ENCODE measurements at places on chromosomes 7 and 10.

DNA sequence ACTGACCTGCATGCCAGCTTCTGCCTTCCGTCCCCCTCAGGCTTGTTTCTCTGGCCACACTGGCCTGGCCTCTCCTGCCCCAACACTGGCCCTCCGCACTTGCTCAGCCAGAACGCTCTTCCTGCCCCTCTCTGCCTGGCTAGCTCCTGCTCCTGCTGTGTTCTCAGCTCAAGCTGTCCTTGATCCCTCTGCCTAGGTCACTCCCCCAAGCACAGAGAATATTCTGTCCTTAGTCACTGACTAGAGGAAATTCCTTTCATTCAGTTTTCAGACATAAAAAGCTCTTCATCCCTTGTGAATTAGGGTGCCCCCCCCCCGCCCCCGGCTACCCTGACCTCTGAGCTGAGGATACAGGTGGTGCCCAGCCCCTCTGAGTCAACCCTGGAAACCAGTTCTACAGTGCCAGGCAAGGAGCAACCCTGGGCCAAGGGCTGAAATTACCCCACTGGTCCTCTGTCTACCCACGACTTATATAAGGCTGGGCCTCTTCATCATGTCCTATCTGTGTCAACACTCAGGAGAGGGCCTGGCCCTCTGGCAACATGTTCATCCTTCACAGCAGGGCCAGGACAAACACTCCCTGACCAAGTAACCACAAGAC is 6.6 kb upstream of the SGPL1 start:
- DNase-seq, result no peak

GRCh38 chr10:50325449-50326171 is 74.3 kb upstream of the ASAH2 start:
- DNase-seq, result no peak

- no peak for DNase-seq
Measured at GRCh38 chr10:59245686-59246085, 69.2 kb downstream of the PHYHIPL start.

GRCh38 chr7:30841025-30841735 is 70.0 kb downstream of the MINDY4 start:
- no peak for DNase-seq

- DNase-seq, result no peak
Measured at GRCh38 chr7:139990142-139990535, 72.6 kb downstream of the PARP12 start.

DNA sequence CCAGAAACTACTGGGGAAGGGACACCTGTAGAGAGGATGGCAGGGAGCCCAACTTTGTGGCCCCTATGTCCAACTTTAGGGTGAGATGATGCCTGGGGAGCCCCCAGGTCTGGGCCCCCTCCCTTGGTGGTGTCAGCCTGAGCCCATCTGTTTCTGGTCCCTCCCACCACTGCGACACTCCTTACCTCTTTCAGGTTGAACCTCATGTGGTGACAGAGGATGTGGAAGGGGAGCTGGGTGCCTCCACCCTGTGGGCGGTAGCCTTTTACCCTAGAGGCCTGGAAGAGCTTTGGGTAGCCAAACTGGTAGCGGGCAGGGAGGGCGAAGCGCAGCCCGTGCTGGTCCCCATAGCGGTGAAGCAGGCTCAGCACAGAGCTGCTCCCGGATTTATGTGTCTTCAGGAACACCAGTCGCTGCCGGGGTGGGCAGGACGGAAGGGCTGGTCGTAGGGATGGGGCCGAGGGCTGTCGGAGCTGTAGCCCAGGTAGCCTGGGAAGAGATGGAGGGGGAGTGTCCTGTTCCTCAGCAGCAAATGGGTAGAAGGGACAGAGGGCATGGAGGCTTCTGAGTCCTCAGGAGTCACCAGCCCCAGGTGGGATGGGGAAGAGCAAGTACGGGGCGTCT is 2.0 kb downstream of the GAL3ST4 start:
- no peak for DNase-seq

All from SJCRH30 (cell line).